Tongue (tissue), 3 donors: ENCODE measurements at places on chromosomes 5 and 9. TPM values are rescaled to one million over a fixed set of nuclear protein-coding genes. Genes with fewer than 3 reads are reported as not detected.

DNA sequence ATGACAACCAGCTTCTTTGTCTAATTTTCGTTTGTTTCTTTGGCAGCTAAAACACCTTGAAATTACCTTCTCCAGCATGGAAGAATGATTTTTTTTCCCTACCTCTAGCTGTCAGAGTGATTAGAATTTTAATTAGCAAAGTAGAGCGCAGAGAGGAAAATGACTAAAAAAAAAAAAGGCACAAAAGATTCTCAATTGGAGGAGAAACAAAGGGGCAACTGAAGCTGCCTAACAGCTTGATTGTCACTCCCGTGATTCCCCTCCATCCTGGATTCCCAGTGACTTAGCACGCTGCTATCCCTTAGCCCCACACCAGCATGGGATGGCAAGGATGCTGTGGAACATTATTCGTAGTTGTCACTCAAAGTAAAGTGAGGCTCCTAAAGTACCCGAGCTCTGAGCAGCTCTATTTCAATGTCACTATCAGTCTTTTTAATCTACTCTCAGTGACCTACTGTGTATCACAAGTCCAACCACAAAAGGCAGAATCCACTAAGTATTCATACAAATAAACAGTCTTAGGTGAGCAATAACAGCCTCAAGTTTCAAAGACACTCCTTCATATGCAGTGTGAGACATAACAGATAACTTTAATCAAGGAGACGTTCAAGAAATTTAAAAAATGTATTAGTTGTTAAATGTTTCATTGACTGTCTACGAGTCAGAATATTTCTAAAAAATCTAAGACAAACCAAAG is 710.0 kb upstream of the GRAMD2B start:
- no peak for DNase-seq

VAV2 gene
- 15.7 TPM for total RNA-seq

FOXD4L6 gene
- not detected for total RNA-seq

DAB2 gene
- 64.5 TPM for total RNA-seq

KIF4B gene
- 0.10 TPM for total RNA-seq

MZB1 gene
- total RNA-seq: 0.62 TPM

- DNase-seq: no peak
Measured at GRCh38 chr5:112708103-112708622, 29.5 kb upstream of the APC start.

GRCh38 chr9:98180996-98181395 is 11.4 kb downstream of the CORO2A start:
- no peak for DNase-seq

AHRR gene
- total RNA-seq: 8.2 TPM

ALDH1B1 gene
- total RNA-seq: 25.4 TPM

PDGFRB gene
- 129 TPM for total RNA-seq

DNA sequence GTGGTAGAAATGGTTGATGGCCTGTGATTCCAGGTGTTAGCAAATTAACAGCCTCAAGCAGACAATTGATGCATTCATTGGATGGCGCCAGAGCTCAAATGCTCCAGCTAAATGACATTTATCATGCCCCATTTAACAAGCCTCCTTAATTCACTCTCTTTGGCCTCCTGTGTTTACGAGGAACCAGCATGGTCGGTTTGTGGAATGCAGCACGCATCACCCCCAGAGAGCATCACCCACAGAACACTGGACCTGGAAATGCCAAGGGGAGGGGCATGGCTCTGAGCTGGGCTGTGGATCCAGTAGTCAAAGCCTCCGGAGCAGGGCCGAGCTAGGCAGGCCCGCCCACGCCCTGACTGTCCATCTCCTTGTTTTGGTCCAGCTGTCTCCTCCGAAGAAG is 434.0 kb downstream of the GADD45G start:
- no peak for DNase-seq

TERT gene
- total RNA-seq: 0.21 TPM

DNA sequence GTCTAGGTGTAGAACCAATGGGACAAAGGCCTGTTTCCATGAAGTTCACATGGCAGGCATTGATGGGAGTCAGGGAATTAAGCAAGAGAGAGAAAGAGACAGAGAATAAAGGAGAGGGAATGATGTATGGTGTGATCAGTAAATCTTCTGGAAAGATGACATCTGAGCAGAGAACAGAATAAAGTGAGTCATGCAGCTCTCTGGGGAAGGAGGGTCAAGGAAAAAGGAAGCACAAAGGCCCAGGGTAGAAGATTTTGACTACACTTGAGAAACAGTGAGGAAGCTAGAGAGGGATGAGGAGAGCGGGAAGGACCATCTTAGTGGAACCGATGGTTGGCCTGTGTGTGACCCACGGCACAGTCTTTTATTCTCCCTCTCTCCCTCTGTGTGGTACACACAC is 425.9 kb downstream of the SPOCK1 start:
- DNase-seq: no peak

GRCh38 chr5:173498286-173498685 is 118.2 kb downstream of the BOD1 start:
- peak; percentile 92 for DNase-seq

CDKN2B-AS1 gene
- not detected for total RNA-seq

GRCh38 chr9:6152788-6153187 is 62.8 kb upstream of the IL33 start:
- DNase-seq: no peak

DNA sequence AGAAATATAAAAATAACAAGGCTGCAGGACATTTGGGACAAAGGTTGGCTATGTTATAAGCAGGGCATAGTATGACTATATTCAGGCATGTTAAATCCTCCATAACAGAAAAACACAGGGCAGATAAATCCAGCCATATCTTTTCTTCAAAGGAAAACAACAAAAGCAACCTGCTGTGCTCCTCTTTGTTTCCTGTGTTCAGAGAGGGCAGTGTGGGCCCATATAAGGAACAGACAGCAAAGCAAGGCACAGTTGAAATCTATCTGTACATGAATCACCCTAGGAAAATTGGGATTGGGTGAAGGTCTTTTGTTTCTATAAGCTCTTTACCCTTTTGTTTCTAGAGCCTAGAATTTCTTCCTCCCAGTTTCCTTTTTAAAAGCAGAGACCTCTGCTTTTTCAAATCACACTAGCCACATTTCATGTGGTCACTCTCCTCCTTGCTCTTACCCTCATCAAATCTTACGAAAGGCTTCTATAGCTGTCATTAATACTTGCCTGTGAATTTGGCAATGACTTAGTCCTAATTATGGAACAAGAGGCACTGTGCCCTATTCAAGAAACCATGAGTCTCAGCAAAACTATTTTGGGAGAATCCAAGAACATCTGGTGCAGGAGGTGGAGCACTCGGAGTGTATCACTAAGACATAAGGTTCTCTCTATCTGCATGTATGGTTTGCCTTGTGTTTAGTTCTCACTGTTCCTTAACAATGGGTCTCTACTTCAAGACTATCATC is 1.8 kb downstream of the GZMA start:
- no peak for DNase-seq

DNA sequence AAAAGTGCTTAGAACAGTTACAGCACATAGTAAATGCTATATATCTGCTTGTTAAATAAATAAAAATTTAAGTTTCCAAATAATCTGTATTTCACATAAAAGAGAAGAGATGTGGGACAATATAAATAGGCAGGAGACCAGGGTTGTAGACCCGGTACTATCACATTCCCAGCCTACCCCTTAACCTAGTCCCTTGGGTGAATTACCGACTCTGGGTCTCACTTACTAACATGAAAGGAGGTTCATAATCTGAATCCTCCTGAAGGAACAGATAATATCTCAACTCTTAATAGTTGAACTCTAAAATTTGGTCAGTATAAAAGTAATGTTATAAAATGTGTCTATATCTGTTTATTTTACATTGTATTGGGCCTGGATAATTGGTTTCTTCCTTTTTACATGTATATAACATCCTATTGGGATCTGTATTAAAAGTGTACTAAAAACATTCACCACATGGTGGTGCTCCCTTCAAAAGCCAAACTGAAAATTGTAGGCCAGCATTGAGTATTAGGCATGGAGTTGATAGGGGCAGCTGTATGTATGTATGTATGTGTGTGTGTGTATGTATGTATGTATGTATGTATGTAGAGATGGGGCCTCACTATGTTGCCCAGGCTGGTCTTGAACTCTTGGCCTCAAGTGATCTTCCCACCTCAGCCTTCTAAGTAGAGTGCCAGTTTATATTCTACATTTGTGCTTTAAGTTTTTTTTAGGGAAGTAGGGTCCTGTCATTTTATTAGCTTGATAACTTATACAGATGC is 64.2 kb upstream of the ABL1 start:
- DNase-seq: peak; percentile 89

S100Z gene
- total RNA-seq: 2.1 TPM
